Naive thymus-derived CD4-positive, alpha-beta T cell (primary cell): ENCODE measurements at places on chromosomes 1 and 21. TPM values are rescaled to one million over a fixed set of nuclear protein-coding genes. Genes with fewer than 3 reads are reported as not detected.

- H3K27ac ChIP-seq, result no peak overlapping the region
- H3K36me3 ChIP-seq, result no peaks in the 10 kb centered on the region
- no peaks in the 10 kb centered on the region for H3K4me1 ChIP-seq
- H3K4me3 ChIP-seq, result no peak overlapping the region
These were observed 22.6 kb downstream of the FOXD2 start for GRCh38 chr1:47460456-47460855.

DNA sequence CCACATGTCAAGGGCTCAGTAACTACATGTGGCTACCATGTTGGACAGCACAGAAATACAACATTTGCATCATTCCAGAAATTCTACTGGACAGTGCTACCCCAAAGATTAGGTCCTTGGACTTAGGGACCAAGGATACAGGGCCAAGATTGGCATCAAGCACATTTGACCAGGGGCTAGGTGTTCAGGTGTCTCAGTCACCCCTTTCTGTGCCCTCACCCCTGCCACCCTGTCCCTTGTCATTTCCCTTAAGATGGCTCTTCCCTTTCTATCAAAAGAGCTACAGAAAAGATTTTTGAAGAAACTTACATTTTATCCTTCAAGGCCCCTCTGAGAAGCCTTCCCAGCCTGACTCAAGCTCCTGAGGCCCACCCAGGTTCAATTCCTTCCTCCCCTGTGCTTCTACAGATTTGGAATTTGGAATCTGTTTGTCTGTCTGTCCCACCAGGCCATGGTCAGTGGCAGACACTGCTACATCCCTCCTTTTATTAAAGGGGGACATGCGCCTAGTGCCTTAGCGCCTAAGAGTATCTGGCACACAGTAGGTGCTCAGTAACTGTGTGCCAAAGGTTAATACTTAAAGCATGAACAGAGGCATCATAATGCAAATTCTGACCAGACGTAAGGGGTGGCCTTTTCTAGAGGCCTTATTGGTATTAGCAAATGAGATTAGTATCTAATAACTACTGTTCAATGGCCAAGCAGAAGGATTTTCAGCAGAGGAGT lies 21.4 kb downstream of the CSF1 start:
- H3K27ac ChIP-seq, result no peak overlapping the region
- H3K4me1 ChIP-seq, result no peaks in the 10 kb centered on the region
- no peak overlapping the region for H3K4me3 ChIP-seq
- no peaks in the 10 kb centered on the region for H3K27me3 ChIP-seq
- H3K36me3 ChIP-seq, result no peaks in the 10 kb centered on the region

DNA sequence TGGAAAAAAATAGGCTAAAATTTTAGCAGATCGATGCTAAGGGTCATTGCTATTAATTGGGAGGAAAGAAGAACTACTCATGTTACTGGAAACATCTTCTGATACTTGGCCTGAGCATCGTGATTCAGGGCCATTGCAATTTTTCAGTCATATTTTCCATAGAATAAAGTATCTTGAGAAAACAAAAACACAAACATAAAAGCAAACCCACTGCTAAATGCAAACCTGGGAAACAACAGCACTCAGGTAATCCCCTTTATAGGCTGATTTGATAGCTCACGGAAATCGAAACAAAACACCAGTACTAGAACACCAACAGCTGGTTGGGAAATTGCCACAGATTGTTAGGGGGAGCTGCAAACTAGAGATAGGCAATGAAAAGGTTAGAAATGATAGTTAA lies 172.9 kb upstream of the ESRRG start:
- no peak overlapping the region for H3K27ac ChIP-seq
- H3K4me1 ChIP-seq, result no peaks in the 10 kb centered on the region
- no peaks in the 10 kb centered on the region for H3K36me3 ChIP-seq
- no peak for DNase-seq

DNA sequence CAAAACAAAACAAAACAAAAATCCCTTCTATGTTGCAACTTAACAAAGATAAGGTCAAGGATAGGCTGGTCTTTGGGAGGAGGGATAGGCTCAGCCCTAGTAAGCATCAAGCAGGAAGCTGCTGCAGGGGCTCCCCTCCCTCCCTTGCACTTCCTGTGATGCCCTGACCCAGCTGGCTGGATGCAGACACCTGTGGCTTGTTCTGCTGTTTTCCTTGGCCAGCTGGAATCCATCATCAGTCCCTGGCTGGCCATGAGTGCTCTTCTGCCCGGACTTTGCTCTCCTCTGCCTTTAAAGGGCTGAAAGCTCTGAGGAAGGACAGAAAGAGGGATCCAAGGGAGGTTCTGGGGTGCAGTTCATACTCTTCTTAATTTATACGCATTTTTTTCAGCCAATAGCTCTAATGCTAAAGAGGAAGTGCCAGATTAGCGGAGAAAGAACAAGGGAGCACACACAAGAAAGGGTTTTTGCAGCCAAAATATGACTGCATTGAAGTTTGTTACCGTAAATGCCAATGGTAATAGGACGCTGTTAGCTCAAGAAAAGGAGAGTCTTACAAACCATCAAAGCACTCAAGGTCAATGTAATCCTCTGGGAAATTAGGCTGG lies 19.9 kb upstream of the UBE2U start:
- no peak overlapping the region for H3K27ac ChIP-seq
- H3K36me3 ChIP-seq, result no peaks in the 10 kb centered on the region
- H3K4me3 ChIP-seq, result no peak overlapping the region
- no peak for DNase-seq
- H3K4me1 ChIP-seq, result no peaks in the 10 kb centered on the region
- H3K27me3 ChIP-seq, result no peaks in the 10 kb centered on the region

- H3K36me3 ChIP-seq, result no peaks in the 10 kb centered on the region
- H3K27me3 ChIP-seq, result no peaks in the 10 kb centered on the region
- H3K27ac ChIP-seq, result no peak overlapping the region
- H3K4me3 ChIP-seq, result no peak overlapping the region
These were observed 29.1 kb downstream of the LAMC2 start for GRCh38 chr1:183215076-183215720.

GRCh38 chr1:70458131-70458530 lies 47.1 kb downstream of the CTH start:
- no peak overlapping the region for H3K27ac ChIP-seq
- no peaks in the 10 kb centered on the region for H3K27me3 ChIP-seq
- H3K4me3 ChIP-seq, result no peak overlapping the region
- DNase-seq, result no peak

GRCh38 chr1:184838504-184838951 lies 83.9 kb upstream of the EDEM3 start:
- no peaks in the 10 kb centered on the region for H3K36me3 ChIP-seq
- peaks cover 31% of the 10 kb centered on the region for H3K4me1 ChIP-seq
- no peak overlapping the region for H3K4me3 ChIP-seq
- H3K27me3 ChIP-seq, result no peaks in the 10 kb centered on the region
- H3K27ac ChIP-seq, result no peak overlapping the region

DNA sequence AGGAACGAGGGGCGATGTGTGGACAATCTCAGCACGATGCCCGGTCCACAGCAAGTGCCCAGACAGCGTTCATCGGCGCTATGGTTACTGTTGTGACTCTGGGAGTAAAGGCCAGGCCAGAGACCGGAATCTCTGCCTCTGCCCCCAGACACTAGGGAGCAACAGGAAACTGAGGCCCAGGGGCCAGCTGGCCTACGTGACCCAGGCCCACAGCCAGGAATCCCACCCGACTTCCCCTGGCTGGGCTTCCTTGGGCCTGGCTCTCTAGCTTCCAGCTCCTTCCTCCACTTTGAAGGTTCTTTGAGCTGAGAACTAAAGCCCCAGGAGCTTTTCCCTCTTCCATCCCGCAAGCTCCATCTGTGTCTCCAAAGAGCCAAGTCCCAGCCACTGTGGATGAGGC lies 4.6 kb downstream of the LRP8 start:
- H3K27me3 ChIP-seq, result no peaks in the 10 kb centered on the region
- H3K4me3 ChIP-seq, result no peak overlapping the region
- H3K4me1 ChIP-seq, result peaks cover 12% of the 10 kb centered on the region
- H3K36me3 ChIP-seq, result no peaks in the 10 kb centered on the region
- DNase-seq, result no peak

DNA sequence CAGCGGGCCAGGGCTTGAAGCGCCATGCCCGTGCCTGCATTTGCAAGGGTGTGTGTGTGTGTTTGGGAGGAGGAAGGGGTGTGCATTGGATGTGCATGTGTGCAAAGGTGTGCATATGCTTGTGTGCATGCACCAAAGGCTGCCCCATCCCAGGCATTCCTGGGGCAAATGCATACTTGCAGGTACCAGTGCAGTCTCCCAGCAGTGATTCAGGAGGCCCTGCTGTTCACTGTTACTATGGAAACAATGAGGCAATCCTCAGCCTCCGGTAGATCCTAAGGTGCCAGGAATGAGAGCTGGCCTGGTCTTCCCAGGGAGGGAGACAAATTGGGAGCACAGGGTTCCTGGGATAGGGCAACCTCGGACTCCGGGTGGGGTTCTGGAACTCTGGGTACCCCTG lies 7.5 kb upstream of the FNDC5 start:
- no peaks in the 10 kb centered on the region for H3K36me3 ChIP-seq
- peaks cover 3% of the 10 kb centered on the region for H3K27me3 ChIP-seq
- no peaks in the 10 kb centered on the region for H3K4me1 ChIP-seq
- no peak overlapping the region for H3K4me3 ChIP-seq

GRCh38 chr1:109488696-109489095 lies 5.0 kb downstream of the ATXN7L2 start:
- H3K27ac ChIP-seq, result no peak overlapping the region
- no peaks in the 10 kb centered on the region for H3K27me3 ChIP-seq
- no peaks in the 10 kb centered on the region for H3K36me3 ChIP-seq
- no peak for DNase-seq

- H3K4me1 ChIP-seq, result peaks cover 8% of the 10 kb centered on the region
- H3K36me3 ChIP-seq, result no peaks in the 10 kb centered on the region
- DNase-seq, result no peak
- no peak overlapping the region for H3K4me3 ChIP-seq
- H3K27me3 ChIP-seq, result peaks cover 14% of the 10 kb centered on the region
These were observed 1.1 kb upstream of the LMNA start for GRCh38 chr1:156113282-156113950.

GRCh38 chr1:97033949-97034348 lies 312.4 kb downstream of the PTBP2 start:
- no peak overlapping the region for H3K4me3 ChIP-seq
- no peak overlapping the region for H3K27ac ChIP-seq
- no peaks in the 10 kb centered on the region for H3K27me3 ChIP-seq
- no peak for DNase-seq
- H3K36me3 ChIP-seq, result no peaks in the 10 kb centered on the region
- H3K4me1 ChIP-seq, result no peaks in the 10 kb centered on the region

DNA sequence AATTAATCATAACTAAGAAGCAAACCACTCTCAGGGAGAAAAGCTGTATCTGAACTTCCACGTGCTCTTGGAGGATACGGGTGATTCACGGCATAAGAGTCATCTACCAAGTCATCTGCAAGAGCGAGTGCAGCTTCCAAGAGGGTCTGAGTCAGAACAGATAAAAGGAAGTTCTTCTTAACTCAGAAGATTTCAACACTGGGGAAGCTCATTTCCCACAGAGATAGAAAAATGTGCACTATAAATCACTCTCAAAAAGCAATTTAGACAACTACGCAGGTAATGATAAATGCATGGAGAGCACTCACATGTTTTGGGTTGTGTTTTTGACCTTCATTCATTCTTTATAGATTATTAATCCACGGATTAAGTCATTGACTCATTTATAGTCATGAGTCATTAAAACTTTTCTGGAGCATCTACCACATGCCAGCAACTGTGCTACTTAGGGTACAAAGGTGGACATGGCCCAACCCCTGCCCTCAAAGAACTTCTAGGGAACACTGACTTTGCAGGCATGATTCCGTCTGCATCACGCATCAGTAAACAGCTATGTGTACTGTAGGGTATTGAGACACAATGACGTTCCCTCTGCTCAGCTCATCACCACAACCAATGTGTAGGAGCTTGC lies 20.8 kb downstream of the KCNJ15 start:
- DNase-seq, result no peak
- H3K27me3 ChIP-seq, result no peaks in the 10 kb centered on the region
- no peak overlapping the region for H3K4me3 ChIP-seq
- H3K27ac ChIP-seq, result no peak overlapping the region

- no peaks in the 10 kb centered on the region for H3K27me3 ChIP-seq
- H3K36me3 ChIP-seq, result no peaks in the 10 kb centered on the region
- H3K4me3 ChIP-seq, result no peak overlapping the region
- no peak overlapping the region for H3K27ac ChIP-seq
These were observed 24.4 kb upstream of the CLDN14 start for GRCh38 chr21:36504067-36505058.

DNA sequence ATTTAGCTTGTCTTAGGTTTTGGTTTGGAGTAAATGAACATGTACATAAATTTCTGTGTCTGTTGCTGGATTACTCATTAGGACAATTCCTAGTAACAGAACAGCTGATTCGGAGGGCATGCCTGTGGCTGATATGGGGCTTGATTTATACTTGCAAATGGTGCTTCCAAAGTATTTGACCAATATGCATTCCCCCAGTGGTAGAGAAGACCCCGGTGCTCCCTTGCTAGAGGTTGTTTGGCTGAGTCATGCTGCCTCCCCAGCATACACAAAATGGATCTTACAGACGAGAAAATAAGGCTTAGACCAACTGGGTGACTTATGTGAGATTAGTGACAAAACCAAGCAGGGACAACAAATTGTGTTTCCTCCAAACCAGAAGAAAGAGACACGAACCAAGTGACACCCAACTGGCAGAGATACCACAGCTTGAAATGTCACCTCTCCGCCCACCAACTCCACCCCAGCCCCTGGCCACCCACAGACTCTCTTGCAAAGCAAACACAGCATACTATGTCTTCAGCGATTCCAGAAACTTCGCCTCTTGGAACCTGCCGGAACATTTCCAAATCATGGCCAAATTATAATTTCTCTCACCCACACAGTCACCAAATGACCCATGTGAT lies 75.9 kb upstream of the ETS2 start:
- H3K27ac ChIP-seq, result no peak overlapping the region
- no peaks in the 10 kb centered on the region for H3K27me3 ChIP-seq
- H3K4me3 ChIP-seq, result no peak overlapping the region
- no peaks in the 10 kb centered on the region for H3K36me3 ChIP-seq
- peaks cover 7% of the 10 kb centered on the region for H3K4me1 ChIP-seq

DNA sequence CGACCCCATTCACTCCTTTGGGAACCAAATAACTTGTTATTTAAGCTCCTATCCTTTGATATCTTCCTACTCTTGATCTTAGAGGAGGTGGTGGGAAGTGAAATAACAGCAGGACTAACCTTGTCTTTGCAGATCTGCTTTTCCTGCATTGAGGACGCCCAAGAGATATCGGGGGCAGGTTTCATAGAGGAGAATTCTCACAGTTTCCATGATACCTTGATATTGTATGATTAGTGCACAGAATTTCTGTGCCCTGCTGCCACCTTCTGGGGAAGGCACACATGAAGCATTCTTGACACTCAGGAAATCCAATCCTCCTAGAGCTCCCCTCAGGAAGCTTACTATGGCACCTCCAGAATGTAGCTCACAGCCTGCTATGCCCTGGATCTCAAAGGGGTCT lies 1.6 kb downstream of the CD1B start:
- no peak overlapping the region for H3K27ac ChIP-seq
- no peak for DNase-seq
- H3K36me3 ChIP-seq, result no peaks in the 10 kb centered on the region
- no peaks in the 10 kb centered on the region for H3K4me1 ChIP-seq
- H3K4me3 ChIP-seq, result no peak overlapping the region

TTC22 gene
- polyA plus RNA-seq, result 3.3 TPM

ZNF683 gene
- polyA plus RNA-seq, result not detected

TFB2M gene
- polyA plus RNA-seq, result 12.1 TPM

EPHB2 gene
- not detected for polyA plus RNA-seq

CELA3A gene
- polyA plus RNA-seq, result not detected
